ENCODE measurements at places on chromosomes 7 and 10. TPM values are rescaled to one million over a fixed set of nuclear protein-coding genes. Genes with fewer than 3 reads are reported as not detected.

VWDE gene
- total RNA-seq: 0.26 TPM

SYT15B gene
- total RNA-seq: 1.4 TPM

DNA sequence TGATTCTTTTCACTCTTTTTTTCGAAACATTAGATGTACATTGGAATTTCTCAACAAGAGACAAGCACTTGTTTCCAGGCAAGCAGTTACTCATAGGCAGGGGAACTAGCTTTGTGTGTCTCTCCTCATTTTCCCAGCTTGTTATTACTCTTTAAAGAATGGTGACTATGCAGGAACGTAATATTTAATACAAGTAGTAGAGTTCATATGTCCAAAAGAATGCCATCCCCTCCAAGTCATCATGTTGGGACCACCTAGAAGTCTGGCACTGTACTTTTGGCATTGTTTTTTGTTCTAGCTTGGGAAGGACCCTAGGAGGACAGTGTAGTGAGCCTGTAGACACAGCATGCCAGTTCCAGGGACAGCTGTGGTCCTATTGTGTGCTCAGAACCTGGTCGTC is 650.7 kb downstream of the INHBA start:
- DNase-seq: no peak

GRCh38 chr10:130739016-130739756 is 572.3 kb downstream of the TCERG1L start:
- DNase-seq: peak; percentile 28

- no peak for DNase-seq
Measured at GRCh38 chr7:105346593-105347322, 42.0 kb downstream of the SRPK2 start.
